Pons (tissue), 1 donor: ENCODE measurements at places on chromosomes 7 and 10.

- no peak for DNase-seq
Observed at GRCh38 chr7:73701357-73701995, 18.0 kb downstream of the STX1A start.

DNA sequence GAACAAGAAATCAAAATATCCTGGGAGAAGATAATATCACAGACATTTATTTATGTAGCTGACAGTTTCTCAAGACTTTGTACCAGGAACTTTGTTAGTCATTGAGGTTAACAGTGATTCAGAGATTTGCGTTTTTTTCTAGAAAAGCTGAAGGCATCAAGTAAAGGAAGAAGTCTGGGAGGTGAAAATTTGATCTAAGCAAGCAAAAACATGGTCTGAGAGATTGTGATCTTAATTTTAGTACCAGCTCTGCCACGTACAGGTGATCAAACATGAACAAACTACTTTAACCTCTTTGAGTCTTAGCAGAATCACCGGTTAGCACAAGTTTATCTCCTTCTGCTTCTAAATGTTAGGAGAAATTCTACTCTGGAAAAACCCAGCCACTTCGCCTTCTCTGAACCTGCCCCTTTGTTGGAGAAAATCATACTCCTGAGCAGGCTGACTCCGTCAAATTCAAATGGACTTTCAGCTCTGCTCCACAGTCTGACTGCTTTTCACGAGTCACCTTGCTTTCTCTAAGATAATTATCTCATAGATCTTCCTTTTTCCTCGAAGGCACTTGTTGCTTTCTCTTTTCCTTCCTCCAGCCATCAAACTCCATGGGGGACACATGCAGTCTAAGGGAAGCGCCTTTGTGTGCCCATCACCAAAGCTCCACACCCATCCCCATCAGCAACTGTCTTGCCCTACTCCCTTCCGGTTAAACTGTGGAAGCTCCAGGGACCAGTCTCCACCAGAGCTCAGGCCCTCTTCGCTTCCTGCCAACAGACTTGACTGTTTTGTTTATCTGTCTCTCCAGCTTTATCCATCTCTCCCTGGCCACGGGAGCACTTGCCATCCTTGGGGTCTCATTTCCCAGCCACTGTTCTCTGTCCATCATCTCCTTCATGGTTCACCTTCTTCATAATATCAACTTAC, 86.3 kb downstream of the PRKCQ start:
- DNase-seq, result no peak

DNA sequence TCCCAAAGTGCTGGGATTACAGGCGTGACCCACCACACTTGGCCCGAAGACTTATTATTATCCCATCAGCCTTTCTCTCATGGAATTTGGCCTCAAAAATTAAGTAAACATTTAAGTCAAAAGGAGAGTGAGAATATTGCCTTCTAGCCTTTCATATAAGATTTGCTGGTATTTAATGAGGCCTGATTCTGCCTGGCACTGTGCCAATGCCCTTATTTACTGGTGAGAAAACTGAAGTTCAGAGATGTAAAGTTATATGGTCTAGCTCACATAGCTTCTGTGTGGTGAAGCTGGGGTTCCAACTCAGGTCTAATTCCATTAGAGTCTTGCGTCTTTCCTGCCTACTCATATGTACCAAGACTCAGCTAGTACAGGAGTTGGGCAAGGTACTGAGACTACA, 260.2 kb downstream of the SDHAF3 start:
- no peak for DNase-seq

DNA sequence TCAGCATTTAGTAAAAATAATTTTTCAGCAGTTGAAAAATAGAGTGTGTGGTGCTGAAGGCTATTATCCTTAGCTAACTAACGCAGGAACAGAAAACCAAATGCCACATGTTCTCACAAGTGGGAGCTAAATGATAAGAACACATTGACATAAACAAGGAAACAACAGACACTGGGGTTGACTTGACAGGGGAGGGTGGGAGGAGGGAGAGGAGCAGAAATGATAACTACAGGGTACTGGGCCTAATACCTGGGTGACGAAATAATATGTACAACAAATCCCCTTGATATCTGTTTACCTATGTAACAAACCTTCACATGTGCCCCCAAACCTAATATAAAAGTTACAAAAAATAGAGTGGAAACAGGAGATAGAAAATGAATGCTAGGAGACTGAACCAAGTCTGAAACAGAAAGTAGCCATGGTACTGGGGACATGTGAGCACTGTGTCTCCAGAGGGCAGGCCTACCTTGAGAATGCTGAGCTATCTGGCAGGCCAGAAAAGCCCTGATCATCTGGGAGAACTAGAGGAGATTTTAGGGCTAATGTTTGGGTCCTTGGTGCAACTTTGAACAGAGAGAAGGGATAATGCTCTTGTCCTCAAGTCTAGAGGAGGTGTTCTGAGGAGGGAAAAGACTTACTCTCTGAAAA, 4.7 kb upstream of the EFCAB10 start:
- no peak for DNase-seq

DNA sequence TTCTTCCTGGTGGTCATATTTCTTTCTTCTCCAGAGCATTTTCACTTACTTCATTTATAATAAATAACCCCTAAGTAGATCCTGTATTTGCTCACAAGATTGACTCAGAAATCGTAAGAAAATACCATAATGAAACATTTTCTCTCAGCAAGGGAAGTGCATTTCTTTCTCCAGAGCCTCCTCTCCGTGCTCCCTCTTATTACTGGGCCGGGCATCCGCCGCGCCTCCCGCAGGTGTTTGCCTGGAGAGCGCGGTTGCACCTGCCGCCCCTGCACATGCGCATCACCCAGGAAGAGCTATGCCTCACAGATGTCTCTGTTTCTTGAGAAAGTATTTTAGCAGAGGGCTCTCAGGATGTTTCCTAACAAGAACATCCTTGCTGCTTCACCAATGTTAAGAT, 509.2 kb downstream of the TCERG1L start:
- no peak for DNase-seq

GRCh38 chr7:4612939-4613841, 68.9 kb upstream of the FOXK1 start:
- peak; percentile 18 for DNase-seq

DNA sequence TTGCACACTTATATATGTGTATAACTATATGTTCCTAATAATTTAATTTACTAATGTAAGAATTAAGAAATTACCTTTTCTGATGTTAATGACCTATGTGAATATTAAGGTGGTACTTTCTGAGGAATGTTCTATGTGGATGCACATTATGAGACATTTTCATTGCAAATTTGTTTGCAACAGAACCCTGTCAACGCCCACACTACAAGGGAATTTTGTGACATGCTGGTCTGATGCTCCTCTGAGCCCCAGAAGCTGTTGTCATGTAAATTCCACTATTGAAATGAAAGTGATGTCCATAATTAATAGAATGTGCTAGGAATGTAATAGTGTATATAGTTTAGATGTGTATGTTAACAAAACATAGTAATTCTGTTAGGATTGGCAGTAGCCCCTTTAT, 4.5 kb downstream of the GRM3 start:
- peak; percentile 47 for DNase-seq

GRCh38 chr10:1545524-1545923, 191.8 kb downstream of the ADARB2 start:
- DNase-seq, result no peak

- DNase-seq, result no peak
Observed at GRCh38 chr10:102515724-102516123, 12.0 kb downstream of the SUFU start.

- no peak for DNase-seq
Observed at GRCh38 chr10:7826971-7827370, 8.7 kb downstream of the TAF3 start.

GRCh38 chr10:123202506-123202905, 48.3 kb downstream of the BUB3 start:
- DNase-seq, result no peak

- peak; percentile 73 for DNase-seq
Observed at GRCh38 chr7:35728412-35729060, 33.6 kb upstream of the HERPUD2 start.

GRCh38 chr10:48446785-48447184, 140.3 kb downstream of the MAPK8 start:
- no peak for DNase-seq

- DNase-seq, result no peak
Observed at GRCh38 chr10:31756729-31757110, 171.9 kb downstream of the ARHGAP12 start.

DNA sequence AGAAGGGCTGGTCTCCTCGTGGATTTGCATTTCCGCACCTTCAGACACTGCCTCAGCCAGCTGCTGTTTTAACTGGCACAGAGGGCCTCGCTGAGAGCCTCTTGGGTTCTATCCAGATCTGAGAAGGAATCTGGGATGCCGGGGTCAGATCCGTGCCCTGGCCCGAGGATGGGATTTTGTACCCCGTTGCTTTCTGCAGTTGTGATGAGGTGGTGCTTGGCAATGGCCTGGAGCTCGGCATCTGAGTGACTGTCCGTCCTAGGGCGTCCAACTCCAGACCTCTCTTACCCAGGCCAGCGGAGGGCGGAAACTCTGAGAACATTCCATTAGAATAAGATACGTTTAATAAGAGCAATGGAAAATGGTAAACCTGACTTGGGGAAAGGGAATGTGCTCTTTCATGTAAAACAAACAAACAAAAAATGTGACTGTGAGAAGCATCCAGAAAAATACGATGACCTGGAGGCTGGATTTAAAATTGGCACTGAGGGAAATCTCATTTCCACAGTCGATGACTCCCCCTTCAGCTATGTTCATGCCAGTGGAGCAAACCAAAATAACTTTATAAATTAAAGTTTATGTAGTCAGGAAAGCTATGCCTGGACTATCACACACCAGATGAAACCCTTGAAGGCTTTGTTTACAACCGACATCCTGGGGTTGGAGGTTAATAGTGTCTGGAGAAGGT, 39.6 kb downstream of the GRK5 start:
- no peak for DNase-seq

GRCh38 chr7:122628651-122629411, 70.1 kb downstream of the RNF133 start:
- no peak for DNase-seq

- DNase-seq, result peak; percentile 20
Observed at GRCh38 chr10:61592581-61592980, 70.1 kb upstream of the CABCOCO1 start.

DNA sequence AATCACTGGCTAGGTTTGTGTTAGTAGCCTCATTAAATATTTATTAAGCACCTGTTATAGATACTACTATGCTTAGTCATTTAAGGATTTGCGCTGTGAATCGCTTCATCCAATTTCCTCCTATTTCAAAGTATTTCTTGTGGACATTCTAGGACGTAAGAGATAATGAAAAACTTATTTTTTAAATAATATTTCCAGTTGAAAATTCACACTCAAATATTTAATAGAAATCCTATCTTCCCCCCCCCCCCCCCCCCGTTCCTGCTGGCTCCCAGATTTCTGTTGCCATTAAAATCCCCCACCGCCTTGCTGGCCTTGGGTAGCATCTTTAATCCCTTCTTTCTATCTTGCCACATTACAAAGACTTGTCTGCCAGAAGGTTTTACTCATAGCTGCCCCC, 6.0 kb downstream of the INSYN2A start:
- no peak for DNase-seq

DNA sequence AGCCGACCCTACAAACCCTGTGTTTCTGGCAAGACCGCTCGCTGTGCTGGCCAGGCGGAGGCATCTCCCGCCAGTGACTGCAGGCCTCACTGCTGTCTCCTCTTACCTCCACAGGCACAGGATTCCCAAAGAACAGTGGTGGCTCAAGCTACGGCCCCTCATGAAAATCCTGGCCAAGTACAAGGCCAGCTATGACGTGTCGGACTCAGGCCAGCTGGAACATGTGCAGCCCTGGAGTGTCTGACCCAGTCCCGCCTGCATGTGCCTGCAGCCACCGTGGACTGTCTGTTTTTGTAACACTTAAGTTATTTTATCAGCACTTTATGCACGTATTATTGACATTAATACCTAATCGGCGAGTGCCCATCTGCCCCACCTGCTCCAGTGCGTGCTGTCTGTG, 36.2 kb downstream of the PITRM1 start:
- peak; percentile 30 for DNase-seq

GRCh38 chr7:132446260-132446659, 130.0 kb downstream of the PLXNA4 start:
- peak; percentile 49 for DNase-seq

DNA sequence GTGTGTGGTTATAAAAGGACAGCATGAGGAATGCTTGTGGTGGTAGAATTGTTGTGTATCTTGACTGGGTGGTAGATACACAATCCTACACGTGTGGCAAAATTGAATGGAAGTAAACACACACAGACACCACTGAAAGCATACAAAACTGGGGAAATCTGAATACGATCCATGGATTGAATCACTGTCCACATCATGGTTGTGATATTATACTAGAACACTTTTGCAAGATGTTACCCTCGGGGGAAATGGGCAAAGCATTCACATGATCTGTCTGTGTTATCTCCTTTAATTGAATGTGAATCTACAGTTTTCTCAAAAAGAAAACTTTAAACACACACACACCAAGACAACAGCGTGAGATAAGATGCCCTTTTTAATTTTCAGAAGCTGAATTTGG, 165.2 kb upstream of the CELF2 start:
- no peak for DNase-seq

- no peak for DNase-seq
Observed at GRCh38 chr7:139541600-139542307, 18.3 kb downstream of the CLEC2L start.

GRCh38 chr10:110691139-110691538, 47.0 kb downstream of the RBM20 start:
- no peak for DNase-seq

- no peak for DNase-seq
Observed at GRCh38 chr7:45625714-45626440, 51.7 kb downstream of the ADCY1 start.

GRCh38 chr7:39587393-39587792, 21.2 kb downstream of the YAE1 start:
- DNase-seq, result no peak

GRCh38 chr7:28458732-28459131, 46.4 kb downstream of the CREB5 start:
- DNase-seq, result no peak

DNA sequence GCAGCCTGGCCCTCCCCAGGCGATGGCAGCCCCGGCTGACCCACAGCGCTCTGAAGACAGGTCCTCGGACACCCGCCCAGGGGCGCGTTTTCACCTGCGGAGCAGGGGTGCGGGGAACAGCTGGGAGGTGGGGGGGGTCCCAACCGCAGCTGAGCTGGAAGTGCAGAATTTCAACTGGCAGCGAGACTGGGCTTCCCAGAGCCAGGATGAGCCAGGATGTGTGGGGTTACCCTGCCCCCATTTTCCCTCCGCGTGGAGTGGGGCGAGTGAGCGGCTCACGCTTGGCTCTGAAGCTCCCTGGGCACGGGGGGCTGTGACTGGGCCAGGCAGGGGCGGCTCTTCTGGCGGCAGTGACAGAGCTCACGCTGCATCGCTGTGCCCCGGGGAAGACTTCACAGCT, 70.2 kb downstream of the DNAJB6 start:
- no peak for DNase-seq

- DNase-seq, result no peak
Observed at GRCh38 chr10:47331954-47332353, 9.7 kb downstream of the GDF2 start.
